Activated T-cell treated with anti-CD3 and anti-CD28 coated beads, Interleukin-2, amount 50 U/mL, for 1 hour (primary cell): ENCODE measurements at places on chromosomes 1 and 21.

- DNase-seq = no peak
Measured at GRCh38 chr1:18110968-18111367, 3.4 kb downstream of the IGSF21 start.

DNA sequence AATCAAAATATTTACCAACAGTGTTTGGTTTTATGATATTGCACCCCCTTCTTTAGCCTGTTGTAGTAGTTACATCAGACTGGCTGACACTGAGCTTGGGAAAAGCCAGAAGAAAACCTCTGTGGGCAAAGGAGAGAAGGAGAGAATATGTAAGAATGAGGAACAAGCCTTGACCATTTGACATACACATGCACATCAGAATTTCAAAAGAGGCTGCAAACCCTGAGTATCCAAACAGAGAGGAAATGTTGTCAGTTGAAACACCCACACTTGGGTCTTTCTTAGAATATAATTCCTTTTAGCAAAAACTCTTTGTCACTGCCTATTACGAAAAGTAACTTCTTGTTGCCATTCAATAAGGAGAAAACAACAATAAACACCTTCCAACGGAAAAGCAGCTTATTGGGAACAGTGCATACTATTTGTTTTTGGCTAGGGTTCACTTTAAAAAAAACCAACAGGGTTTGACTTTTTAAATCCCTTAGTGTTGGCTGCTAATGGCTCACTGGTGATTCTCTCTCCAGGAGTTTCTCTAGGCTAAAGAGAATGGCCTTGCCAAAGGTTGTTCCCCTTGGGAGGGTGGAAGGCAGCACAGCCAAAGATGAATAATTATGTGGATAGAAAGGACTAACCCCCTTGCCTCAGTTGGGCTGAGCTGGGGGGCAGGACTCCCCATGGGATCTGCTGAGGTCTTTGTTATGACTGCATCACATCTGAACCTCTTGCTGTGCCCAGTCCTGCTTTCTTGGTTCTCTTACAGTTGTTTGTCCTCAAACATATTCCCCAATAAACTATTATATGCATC is 48.9 kb downstream of the GORAB start:
- DNase-seq = no peak

DNA sequence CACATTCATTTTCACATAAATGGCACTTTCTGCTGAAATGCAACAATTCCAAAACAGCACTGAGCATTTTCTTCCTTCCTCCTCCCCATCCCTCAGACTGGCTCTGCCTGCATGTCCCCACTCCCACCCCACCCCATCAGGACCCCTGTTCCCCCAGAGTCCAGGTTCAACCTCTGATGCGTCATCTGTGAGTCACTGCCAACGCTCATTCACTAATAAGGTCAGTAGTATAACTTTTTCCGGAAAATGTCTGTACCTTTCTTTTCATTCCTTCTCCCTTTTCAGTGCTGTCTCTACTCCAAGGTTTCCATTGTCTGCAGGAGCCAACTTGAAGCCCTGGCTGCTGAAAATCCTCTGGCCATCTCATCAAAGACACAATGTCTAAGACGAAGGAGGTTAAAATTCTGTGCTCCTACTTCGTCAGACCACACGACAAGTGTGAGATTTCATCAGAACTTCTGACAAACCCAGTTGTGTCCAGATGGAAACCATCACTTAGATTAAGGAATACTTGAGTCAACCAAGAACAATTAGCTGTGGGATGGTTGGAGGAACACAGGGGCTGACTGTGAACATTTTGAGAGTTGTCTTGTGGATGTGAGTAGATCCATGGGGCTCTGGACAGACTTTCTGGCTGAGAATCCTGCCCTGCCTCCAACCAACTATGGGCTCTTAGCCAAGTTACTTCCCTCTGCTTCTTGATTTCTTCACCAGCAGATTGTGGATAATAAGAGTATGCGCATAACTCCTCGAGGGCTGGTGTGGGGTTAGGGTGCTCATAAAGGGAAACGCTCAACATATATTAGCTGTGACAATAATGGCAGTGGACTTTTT is 35.6 kb upstream of the UTS2 start:
- DNase-seq = no peak

DNA sequence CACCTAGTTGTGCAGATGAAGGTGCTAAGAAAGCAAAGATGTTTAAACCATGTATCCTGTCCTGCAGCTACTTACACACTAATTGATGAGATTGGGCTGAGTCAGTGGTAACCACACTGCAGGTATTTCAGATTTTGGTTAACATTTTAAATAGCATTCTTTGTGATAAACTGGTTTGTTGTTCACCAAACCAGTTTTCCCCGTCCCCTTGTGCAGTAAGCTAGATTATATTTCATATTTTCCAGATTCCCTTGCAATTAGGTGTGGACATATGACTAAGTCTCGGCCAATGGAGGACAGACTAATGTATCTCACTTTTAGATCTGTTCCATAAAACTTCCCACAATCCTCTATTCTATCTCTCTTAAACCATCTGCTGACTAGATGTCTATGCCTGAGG is 320.4 kb downstream of the RWDD3 start:
- no peak for DNase-seq

DNA sequence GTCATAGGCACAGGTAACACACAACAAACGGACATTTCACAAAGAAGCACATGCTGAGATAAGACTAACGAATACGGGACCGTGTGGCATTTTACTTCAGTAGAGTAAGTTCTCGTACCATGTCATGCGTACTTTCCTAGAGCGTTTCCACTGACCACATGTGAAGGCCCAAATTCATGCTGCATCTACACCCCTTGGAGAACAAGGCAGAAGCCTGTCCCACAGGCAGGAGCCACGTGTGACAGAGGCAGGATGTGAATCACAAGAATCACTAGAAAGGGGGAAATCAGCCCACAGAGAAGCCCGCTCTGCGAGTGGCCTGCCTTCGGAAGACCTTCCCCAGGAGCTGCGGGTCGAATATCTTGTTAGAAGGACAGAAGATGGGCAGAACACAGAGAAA is 41.8 kb downstream of the URB1 start:
- DNase-seq = no peak

- no peak for DNase-seq
Measured at GRCh38 chr1:34013958-34014737, 150.3 kb downstream of the HMGB4 start.

GRCh38 chr1:63935553-63935952 is 161.7 kb downstream of the ROR1 start:
- DNase-seq = no peak

DNA sequence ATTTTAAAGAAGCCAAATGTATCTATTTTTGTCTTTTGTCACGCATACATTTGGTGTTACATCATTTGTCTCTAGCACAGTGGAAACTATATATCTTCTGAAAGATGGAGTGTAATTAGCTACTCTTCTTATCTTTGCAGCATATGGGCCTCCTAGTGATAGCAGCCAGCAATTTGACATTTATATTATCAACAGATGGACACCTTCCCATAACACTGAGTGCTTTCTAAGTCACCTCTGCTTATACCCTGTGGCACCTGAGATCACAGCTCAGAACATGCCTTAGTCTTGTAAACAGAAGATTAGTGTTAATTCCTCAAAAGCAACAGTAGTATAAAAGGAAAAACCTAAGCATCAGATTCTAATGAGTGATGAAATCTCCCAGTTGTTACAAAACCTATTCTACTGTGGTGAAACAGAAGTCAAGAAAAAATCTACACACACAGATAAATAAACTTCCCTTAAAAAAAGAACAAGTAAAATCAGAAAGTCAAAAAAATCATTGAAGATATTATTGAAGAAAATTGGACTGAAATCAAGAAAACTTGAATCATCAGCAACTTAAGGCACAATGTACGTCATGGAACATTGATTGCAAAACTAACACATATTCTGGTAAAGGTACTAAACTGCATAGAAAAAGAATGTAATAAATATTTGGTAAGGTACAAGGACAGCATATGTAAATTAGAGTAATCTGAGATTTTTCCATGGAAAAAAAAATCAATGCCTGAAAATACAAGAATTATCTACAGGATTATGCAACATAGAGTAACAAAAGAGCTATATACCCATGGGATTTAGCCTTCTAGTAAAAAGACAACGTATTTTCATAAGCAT is 61.7 kb downstream of the KCNT2 start:
- no peak for DNase-seq

GRCh38 chr1:170241266-170241851 is 95.6 kb downstream of the NTMT2 start:
- no peak for DNase-seq

DNA sequence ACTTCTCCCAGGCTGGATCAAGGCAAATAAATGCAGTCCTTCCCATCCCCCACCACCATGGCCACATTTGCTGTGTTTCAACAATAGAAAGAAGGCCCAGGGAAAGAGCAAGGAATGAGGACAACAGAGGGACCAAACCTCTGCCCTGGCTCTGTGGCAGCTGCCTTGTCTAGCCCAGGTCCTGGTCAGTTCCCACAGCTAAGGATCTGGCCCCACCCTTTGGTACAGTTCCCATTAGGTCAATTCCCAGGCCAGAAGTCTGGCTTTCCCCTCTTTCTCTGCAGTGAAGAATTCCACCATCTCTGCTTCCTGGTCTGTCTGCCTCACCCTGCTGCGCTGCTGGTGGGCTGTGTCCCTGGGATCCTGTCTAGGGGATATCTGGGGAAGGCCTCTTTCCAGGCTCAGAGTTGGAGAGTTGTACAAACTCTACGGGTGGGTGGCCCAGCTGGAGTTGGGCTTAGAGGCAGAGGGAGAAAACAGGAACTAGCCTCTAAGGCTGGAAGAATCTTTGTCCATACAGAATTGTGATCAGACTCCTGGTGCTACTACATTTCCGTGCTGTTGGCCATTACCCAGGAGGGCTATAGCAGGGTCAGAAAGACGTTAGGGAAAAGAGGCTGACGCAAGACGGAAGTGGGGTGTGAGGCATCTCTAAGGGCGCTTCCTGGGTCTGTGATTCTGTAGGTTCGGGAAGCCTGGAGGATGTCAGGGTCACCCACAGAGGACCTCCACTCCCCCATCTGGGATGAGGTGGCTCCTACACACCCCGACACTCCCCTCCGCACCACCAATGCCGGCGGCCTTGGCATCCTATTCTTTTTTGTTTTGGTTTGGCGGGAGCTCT is 953 bp upstream of the NDUFS2 start:
- DNase-seq = no peak

GRCh38 chr1:37622131-37622530 is 12.6 kb downstream of the RSPO1 start:
- DNase-seq = no peak

- DNase-seq = peak; percentile 77
Measured at GRCh38 chr1:1068517-1069055, 5.5 kb downstream of the RNF223 start.

GRCh38 chr1:4701276-4701675 is 46.9 kb downstream of the AJAP1 start:
- no peak for DNase-seq
